ENCODE measurements at places on chromosomes 3 and 15.

GRCh38 chr3:39142067-39142466 lies 11.3 kb downstream of the CSRNP1 start:
- peak; percentile 19 for DNase-seq

DNA sequence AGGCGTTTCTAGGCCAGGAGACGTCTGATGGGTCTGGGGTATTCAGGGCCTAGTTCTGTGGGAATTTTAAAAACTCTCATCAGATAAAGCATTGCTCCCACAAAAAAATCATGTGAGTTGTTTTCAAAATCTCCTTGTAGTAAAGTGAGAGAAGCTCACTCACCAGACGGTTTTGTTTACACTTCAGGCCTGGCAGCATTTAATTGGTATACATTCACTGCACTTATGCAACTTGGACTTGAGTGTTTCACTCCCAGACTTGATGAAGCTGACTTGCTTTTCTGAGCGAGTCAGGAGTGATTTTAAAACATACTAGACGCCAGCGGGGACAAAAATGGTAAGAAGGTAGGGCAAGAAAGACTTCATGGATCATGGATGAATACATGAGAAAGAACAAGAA lies 75.2 kb downstream of the SLCO3A1 start:
- no peak for DNase-seq

DNA sequence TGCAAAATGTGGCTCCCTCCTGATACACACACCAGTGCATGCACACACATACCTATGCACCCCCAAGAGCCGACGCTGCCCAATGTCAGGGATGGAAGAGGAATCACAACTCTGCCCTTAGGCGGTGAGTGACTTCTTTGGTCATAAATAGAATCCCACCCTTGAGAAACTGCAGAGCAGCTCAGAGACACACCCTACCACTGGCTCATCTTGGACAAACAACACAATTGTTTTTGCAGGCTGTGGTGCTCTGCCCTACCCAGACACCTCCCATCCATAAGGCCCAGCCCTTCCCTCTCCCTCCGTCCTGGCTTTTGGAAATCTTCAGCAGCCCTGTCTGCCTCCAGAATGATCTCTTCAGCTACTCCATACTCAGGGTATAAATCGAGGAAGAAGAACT lies 73.8 kb upstream of the HRH1 start:
- no peak for DNase-seq

- no peak for DNase-seq
Measured at GRCh38 chr3:36736301-36736700, 28.1 kb downstream of the DCLK3 start.

DNA sequence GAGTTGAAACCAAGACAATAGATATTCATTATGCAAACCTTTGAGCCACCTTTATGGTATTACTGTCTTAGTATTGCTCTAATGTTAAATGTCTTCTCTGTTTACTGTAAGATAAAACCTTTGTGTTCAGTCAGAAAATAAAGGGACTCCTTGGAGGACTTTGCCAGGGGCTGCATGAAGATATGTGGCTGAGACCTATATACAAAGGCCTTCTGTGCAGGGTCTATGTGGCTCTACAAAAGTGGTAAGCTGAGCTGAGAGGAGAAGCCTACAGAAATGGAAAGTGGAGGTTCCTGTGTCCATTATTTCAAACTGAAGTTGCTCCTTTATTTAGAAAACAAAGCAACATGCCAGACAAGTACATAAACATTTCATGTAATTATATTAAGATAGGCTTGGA lies 131.5 kb downstream of the FNDC3B start:
- no peak for DNase-seq

- DNase-seq: no peak
Measured at GRCh38 chr3:51948016-51948580, 5.9 kb downstream of the PARP3 start.

- DNase-seq: no peak
Measured at GRCh38 chr3:18723206-18723810, 298.2 kb upstream of the SATB1 start.

DNA sequence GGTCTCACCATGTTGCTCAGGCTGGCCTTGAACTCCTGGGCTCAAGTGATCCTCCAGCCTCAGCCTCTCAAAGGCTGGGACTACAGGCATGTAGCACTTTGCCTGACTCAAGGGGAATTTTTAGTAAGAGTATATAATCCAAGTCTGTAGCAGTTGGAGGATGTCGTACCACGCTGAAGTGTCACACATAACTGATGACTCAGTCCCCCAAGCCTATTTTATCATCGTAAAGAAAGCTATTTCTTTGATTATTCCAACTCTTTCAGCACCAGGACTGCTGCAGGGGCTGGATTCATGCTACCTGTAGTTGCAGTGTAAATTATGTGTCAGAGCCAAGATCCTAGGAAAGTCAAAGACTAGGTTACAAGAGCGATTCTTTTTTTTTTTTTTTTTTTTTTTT lies 1.4 kb upstream of the PRKCI start:
- DNase-seq: peak; percentile 7

Data from DMS53 (cell line).